ENCODE measurements at places on chromosomes 1 and 21.

- no peak for DNase-seq
These were observed 448.3 kb upstream of the PROX1 start for GRCh38 chr1:213539464-213539863.

DNA sequence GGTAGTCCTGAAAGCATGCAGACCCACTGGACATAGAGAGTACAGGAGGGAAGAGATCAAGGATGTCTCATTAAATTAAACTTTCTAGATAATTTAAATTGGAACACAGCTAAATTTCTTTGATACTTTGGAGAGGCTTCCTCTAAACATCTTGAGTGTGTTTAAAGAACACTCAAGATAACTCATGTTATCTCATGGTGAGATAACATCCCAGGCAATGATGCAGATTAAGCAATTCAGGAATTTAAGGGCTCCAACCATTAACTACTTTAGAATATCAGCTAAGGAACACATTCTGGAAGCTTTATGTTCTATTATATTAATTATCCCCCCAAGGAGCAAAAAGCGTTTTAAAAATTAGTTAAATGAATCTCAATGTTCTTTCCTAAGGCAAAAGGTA is 289.2 kb upstream of the RUNX1 start:
- no peak for DNase-seq

- no peak for DNase-seq
These were observed 127.8 kb upstream of the NGF start for GRCh38 chr1:115465802-115466363.

GRCh38 chr1:168431882-168432281 is 111.9 kb downstream of the XCL2 start:
- no peak for DNase-seq

- DNase-seq = no peak
These were observed 156.9 kb downstream of the RUNX1 start for GRCh38 chr21:34892209-34892608.

DNA sequence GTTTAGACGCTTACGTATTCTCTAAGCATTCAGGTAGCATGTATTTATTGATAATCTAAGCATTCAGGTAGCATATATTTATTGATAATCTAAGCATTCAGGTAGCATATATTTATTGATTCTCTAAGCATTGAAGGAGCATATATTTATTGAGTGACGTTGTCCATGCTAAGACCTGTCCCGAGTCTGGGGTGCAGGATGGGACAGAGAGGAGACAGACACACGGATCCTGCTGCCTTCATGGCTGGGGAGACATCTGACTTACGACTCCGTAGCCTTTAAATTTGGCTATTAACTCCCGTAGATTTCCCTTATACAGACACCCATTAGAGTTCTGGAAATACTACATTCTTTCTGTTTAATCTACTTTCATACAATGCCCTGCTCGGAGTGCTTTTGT is 982 bp downstream of the SCCPDH start:
- DNase-seq = peak; percentile 68

DNA sequence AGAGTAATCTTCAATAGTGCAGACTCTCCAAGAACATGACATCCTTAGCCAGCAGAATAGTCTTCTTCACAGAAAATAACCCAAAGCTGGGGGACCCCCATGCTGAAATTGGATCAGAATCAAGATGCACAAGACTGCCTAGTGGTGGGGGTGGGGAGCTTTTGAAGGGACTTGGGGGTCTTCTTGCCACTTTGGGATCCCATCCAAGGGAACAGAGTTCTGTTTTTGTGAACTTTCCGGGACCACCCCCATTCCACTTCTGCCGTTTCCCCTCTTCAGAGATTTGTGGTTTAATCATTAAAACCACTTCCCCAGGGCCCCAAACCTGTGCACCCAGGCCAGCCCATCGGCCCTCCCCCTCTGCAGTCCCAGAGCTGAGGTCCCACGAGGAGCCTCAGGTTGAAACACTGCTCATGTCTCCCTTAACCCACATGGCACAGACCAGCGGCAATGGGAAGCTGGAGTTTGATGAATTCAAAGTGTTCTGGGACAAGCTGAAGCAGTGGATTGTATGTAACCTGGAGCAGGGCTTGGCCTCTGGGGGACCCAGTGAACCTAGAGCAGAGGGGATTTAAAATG is 44.9 kb downstream of the CAPN9 start:
- DNase-seq = no peak

GRCh38 chr1:179082333-179082998 is 596 bp downstream of the TOR3A start:
- peak; percentile 59 for DNase-seq

DNA sequence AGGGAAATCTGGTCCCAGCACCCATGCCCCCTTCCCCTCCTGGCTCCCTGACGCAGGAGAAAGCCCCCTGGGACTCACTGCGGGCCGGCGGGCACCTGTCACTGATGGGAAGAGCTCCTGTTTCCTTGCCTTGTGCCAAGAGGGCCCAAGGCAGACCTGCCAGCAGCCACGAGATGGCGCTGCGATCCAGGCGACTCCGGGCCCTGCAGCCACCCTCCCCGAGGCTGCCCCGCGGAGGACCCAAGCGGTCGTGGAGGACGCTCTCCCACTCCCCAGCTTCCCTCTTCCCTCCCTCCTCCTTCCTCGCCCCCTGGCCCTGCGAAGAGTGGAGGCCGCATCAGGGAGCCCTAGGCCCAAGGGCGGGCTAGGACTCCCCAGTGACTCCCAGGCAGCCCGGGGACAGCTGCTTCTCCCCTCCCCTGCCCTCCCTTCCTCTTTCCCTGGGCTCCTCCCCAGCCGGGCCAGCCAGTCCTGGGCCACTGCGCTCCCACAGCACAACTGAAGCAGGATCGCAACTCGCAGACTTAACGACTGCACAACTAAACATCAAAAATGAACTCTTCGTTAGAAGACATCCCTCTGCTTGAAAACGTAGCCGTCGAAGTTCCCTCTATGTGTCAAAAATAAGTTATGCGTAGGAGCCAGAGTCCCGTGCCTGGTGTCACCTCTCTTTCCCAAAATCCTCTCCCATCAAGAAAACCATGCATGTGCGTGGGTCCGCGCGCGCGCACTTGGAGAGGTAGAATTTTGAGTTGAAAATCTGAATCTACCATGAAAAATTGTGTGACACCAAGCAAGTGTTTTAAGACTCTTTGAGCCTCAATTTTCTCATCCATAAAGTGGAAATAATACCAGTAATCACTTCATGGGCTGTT is 34.2 kb downstream of the BATF3 start:
- DNase-seq = no peak

DNA sequence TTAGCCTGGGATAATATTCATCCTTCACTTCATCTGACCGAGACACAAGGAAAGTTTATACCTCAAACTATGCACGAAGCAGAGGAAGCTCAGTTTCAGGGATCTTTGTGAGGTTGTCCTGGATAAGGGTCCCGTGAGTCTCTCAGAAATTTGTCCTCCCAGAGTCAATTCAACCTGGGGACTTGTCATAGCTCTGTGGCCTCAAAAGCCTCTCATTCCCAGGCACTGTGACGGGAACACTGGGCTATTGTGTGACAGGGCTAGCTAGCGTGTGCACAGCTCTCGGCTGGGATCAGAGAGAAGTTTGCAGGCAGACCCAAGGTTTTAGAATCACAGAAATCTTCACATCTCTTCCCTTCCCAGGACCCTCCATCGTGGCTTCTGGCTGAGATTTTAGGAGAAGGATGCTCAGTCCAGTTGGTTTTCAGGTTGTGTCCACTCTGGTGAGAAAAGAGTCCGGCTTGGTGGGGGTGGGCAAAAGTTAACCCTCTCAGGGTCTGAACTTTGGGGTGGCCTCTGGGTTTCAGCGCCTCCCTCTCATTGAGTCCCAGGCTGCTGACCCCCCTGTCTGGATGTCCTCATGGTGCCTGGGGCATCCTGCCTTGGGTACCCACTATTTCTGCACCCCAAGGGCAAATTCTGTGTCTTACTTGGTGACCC is 20.4 kb upstream of the LBR start:
- no peak for DNase-seq

DNA sequence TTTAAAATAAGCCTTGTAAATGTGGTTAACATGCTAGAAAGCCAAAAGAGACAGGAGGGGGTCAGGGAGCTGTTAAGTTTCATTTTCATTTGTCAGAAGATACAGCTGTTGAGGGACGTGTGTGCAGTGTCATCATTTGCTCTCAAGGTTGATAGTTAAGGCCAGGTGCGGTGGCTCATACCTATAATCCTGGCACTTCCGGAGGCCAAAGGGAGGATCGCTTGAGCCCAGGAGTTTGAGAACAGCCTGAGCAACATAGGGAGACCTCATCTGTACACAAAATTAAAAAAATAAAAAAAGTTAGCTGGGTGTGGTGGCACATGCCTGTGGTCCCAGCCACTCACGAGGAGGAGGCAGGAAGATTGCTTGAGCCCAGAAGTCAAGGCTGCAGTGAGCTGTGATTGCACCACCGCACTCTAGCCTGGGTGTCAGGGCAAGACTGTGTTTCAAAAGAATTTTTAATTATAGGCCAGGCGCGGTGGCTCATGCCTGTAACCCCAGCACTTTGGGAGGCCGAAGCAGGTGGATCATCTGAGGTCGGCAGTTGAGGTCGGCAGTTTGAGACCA is 22.7 kb downstream of the ZBTB8OS start:
- DNase-seq = no peak

- peak; percentile 7 for DNase-seq
These were observed 2.0 kb downstream of the HPDL start for GRCh38 chr1:45328680-45329079.

GRCh38 chr21:39388038-39388810 is 39.3 kb upstream of the HMGN1 start:
- peak; percentile 69 for DNase-seq

DNA sequence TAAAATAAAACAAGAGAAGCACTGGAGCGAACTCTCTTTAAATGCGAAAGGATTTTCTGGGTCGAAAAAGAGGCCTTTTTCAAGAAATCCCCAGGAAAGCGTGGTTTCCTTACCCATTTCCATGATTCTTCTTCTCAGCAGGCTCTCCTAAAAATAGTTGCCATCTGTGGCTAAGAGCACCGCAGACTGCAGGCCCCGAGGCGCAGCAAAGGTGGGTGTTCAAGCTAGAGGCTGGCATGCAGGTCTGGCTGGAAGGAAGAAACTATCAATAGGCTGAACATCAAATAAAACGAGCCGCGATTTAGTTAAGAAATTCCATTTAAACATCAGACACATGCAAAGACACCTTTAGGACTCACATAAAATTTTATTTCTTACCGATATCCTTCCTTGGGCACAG is 135.1 kb downstream of the ADAMTS1 start:
- no peak for DNase-seq

DNA sequence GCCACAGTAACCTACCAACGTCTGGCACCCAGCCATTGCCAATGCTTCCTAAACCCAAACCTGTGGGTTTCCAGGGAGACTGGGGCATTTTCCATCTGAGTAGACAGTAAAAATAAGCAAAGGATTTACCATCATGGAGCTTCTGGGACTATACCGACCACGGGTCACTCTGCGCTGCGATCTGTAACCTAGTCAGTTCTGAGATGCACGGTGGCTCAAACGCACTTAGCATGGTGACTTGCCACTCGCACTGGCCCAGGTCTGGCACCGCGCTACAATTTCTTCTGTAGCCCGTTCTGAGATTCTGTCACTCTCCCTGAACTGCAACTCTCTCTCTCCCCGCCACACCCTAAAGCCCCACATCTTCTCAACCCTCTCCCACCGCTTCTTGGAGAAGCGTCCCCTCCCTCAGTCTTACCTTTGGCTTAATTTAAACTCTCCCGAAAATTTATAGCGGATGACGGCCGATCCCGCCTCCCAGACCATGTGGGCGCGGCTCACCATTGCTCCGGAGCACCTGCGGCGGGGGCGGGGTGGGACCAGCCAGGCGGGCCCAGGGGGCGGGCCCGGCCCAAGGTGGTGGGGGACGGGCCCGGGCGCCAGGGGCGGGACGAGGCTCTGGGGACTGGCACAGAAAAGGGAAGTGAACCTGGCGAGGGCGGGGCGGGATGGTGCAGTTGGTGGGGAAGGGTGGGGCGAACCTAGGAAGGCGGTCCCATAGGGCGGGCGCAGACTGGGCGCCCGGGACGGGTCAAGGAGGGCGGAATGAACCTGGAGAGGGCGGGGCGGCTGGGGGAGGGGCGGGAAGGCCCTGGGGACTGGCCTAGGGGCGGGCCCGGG is 493 bp upstream of the MAP3K21 start:
- peak; percentile 97 for DNase-seq

DNA sequence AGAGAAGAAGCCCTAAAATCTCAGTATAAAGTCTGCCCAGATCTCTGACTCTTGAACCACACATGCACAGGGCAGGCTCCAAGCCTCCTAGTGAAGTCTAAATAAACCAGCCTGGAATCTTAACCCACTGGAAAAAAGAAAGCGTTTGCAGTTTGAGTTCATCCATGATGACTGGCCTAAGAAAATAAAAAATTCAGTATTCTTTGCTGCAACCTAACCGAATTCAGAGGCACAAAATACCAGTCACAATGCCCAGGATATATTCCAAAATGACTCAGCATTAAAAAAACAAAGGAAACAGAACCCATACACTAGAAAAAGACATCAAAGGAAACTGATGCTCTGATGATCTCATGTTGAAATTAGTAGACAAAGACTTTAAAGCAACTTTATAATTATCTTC is 269.2 kb downstream of the SDCCAG8 start:
- no peak for DNase-seq

GRCh38 chr1:1303736-1304135 is 4.0 kb downstream of the ACAP3 start:
- DNase-seq = no peak

Data from NCI-H146 (cell line).